Activated gamma-delta T cell treated with Interleukin-2 at 50 U/mL for 16 hours (primary cell): ENCODE measurements at places on chromosomes 5 and 9.
A peak's percentile ranks its signal among the peaks of the same experiment; 100 is the strongest.

DNA sequence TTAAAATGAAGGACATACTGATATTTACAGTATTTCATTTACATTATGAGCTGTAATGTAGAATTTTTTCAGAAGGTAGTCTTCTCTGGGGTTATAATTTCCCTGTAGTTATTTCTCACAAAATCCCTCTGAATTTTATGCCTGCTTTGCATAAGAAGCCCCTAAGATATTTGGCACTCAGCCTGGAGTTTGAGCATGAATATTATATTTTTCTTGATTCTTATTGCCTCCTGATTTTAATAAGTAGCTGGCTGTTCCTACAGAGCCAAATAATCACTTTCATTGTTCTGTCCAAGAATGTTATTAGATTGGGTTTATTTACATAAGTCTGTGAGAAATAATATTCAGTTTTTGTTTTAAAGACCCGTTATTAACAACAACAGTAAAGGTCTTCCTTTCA is 195.0 kb downstream of the FER start:
- no peak for DNase-seq

- DNase-seq, result no peak
These were observed 3.9 kb upstream of the DAB2 start for GRCh38 chr5:39428640-39429039.

DNA sequence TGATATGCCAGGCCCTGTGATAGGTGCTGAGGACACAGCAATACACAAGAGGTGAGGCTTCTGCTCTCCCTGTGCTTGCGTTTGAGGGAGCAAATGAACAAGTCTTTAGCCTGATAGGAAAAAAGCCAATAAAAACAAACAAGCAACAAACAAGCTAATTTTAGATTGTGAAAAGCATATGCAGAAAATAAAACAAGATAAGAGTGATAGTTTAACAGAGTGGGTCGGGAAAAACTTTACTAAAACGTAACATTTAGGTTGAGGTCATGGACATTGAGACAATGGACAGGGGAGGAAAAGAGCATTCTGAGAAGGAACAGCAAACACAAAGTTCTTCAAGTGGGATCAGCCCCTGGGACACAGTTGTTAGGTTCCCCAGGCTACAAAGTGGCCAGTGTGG is 4.3 kb downstream of the SMIM3 start:
- DNase-seq, result no peak

DNA sequence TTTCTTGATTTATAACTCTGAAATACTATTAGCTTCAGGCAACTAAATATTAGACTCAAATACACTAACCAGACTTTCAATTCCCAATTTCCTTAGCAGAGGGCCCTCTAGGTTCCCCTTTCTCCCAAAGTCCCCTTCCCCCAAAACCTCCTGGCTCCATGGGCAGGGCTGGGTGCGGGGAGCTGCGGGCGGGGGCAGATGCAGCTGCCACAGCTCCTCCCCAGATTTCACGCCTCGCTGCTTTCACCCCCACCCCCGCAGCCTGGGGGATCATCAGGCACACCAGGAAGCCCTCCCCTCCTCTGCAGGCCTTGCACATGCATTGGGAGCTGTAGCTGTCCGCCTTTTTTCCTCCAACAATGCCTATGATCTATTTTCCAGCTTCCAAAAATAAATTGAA is 82.8 kb upstream of the SPATA31C2 start:
- no peak for DNase-seq

- DNase-seq, result no peak
These were observed 5.2 kb downstream of the MEF2C start for GRCh38 chr5:88877826-88878225.

DNA sequence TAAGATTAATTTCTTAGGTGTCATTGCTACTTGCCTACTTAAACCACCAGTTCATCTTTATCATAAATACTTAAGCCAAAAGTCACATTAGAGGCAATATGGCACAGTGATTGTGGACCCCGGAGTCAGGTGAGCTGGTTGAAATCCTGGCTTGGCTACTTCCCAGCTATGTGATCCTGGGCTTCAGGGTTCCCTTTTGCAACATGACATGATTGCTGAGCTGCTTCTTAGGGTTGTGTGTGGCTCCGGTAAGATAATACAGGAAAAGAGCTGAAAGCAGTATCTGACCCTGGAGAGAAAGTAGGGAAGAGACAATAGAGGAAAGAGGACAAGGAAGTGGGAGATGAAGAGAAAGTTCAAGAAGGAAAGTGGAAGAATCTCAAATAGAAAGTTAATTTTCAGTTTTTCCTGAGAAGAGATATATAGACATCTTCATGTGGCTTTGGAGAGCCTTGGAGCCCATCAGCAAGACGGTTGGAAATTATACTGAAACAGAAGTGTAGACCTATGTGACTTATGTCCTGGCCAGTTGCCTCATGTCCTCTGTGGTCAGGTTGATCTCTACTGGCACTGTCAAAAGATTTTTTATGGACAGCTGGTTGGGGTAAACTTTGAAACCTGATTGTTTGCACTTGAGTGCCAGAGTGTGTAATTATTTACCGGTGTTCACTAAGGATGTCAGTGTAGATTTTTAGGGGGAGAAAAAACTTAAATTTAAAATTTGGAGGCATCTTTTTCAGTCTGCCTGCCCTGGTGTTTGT is 93.2 kb downstream of the GHR start:
- no peak for DNase-seq

GRCh38 chr5:139132515-139132914 is 65.7 kb downstream of the SIL1 start:
- DNase-seq, result no peak

GRCh38 chr5:74352256-74352655 is 288.3 kb downstream of the ENC1 start:
- DNase-seq, result no peak

DNA sequence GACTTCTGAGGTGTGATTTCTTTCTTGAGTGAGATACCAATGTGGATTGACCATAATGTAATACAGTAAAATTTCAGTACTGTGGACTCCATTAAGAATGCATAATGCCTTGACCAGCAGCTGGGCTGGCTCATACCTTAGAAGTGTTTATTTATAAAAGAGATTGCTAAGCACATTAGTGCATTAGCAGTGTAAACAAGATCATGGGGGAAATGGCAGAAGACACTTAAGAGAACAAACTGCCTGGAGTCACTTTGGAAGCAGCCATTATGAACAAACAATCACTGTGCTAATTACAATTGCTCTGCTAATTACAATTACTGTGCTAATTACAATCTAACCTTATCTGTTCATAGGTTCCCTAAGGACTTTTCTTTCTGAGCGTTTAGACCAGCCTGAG is 104.2 kb downstream of the TRIM32 start:
- no peak for DNase-seq

DNA sequence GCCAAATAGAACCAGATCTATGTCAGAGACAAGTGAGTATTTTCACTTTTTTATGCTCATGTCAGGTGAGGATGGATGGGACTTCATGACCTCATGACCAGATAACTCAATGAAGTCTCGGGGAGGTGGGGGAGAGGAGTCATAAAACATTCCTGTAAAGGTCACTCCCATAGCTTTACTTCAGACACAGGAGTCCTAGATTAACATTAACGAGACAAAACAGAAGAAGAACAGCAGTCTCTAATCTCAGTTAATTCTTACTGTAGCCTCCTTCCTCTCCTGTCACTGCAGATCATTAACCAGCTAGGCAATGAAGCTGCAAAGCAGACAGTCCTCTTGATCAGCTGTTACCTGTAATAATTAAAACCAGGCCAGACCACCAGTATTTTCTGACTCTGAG is 11.2 kb downstream of the CRHBP start:
- no peak for DNase-seq

DNA sequence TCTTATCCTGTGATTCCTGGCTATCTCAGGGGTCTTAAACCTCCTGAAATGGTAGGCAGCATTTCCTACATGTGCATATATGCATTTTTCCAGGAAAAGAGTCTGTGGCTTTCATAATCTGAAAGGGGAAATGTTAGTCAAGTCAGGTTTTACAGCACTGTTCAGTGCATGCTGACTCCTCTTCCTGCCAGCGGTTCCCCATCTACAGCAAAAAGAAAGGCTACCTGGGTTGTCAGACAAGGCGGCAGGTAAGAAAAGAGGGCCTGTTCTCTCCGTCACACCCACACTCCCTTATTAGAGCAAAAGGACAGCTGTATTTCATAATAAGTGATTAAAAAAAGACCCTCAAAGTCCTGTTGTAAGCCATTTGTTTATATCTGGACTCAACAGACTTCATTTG is 4.3 kb upstream of the SPATA6L start:
- DNase-seq, result no peak

DNA sequence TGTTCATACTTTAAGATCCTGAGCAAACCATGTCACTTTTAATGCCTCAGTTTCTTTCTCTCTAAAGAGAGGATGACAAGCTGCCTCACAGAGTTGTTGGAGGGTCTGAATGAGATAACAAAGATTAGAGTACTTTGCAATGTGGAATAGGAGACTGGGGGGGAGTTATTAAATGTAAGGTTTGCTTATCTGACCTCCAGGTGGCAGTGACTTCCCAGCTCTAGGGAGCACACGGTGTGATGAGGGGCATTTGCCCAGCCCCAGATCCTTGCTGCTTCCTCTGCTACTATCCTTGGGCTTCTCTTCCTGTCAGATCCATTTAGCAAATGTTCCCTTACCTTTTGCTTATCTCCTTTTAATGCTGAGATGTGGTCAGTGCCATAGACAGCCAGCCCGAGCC is 30.7 kb downstream of the ENHO start:
- no peak for DNase-seq

DNA sequence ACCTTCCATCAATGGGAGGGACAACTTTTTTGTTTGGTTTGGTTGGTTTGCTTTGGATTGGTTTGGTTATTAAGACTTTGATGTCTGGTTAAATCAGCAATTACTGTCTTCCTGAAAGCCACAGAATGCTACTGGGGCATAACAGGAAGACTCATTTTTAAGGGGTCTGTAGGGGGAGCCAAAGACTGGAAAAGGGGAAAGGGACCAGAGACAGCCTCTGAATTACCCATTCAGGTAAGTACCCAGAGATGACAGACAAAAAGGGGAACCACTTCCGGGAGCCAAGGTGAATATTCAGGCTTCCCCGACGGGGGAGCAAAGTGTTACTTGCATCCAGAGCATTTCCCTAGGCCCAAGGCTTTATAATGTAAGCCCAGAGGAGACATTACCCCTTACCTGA is 4.6 kb upstream of the FEM1C start:
- DNase-seq, result peak; percentile 4

DNA sequence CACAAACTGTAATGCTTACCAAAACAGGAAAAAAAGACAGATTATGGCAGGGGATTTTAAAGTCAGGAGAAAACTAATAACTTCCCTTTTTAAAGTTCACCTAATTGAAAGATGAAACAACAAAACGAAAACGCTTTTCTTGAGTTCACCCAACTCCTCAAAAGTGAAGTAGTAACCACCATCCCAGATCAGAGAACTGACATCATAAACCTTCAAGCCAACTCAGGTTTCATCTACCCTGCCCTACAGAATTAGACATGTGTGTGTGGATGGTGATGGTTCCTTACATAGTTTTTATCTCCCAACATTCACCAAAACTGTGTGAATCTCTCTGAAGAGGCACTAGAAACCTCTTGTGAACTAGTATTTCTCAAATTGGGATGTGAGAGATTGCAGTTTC is 195.2 kb upstream of the PTGER4 start:
- DNase-seq, result no peak
